Uterus (tissue), 4 donors: ENCODE measurements at places on chromosomes 12 and 14. TPM values are rescaled to one million over a fixed set of nuclear protein-coding genes. Genes with fewer than 3 reads are reported as not detected.

GRCh38 chr12:10369557-10370415 lies 20.1 kb downstream of the KLRK1 start:
- no peaks in the 10 kb centered on the region for H3K27me3 ChIP-seq
- peak overlapping the region; percentile 94 for H3K27ac ChIP-seq
- H3K4me1 ChIP-seq: peaks cover 8% of the 10 kb centered on the region
- H3K36me3 ChIP-seq: no peaks in the 10 kb centered on the region

DNA sequence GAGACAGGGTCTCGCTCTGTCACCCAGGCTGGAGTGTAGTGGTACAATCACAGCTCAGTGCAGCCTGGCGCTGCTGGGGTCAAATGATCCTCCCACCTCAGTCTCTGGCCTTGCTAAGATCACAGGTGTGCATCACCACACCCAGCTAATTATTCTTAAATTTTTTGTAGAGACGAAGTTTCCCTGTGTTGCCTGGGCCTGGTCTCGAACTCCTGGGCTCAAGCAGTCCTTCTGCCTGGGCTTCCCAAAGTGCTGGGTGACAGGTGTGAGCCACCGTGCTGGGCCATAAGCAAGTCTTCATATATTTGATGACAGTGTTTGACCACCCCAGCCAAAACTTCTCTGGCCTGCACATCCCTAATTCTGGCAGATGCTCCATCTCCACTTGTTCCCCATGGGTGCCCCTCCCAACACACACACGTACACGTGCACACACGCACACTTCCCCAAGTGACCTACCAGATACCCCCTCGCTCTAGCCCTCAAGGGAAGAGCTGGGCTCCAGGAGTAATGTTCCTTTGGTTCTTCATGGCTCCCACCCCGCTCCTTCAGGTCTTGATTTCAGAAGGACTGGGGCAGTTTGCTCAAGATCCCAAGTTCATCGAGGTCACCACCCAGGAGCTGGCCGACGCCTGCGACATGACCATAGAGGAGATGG lies 104.3 kb upstream of the FKBP4 start:
- H3K27me3 ChIP-seq: no peaks in the 10 kb centered on the region
- no peaks in the 10 kb centered on the region for H3K4me1 ChIP-seq
- no peak for DNase-seq
- H3K4me3 ChIP-seq: no peak overlapping the region
- H3K27ac ChIP-seq: no peak overlapping the region
- no peaks in the 10 kb centered on the region for H3K36me3 ChIP-seq

- no peak within 1 kb of the TSS for H3K27ac ChIP-seq
- H3K36me3 ChIP-seq: no peaks in the 10 kb centered on the region
- no peaks in the 10 kb centered on the region for H3K4me1 ChIP-seq
- peaks cover 39% of the 10 kb centered on the region for H3K27me3 ChIP-seq
- H3K4me3 ChIP-seq: peak within 1 kb of the TSS; percentile 11
- no peak for DNase-seq
Measured at GRCh38 chr14:36582011-36582873, at the start of gene NKX2-8. Gene NKX2-8, minus strand, starts transcription at chr14:36582614. Its CDS starts 225 bp downstream, at chr14:36582389.

GRCh38 chr14:92513966-92514843 lies 624 bp downstream of the RIN3 start:
- H3K27me3 ChIP-seq: no peaks in the 10 kb centered on the region
- no peaks in the 10 kb centered on the region for H3K4me1 ChIP-seq
- H3K27ac ChIP-seq: peak overlapping the region; percentile 85
- peak overlapping the region; percentile 51 for H3K4me3 ChIP-seq
- DNase-seq: peak; percentile 31

The MARS1 gene
- 29.1 TPM for total RNA-seq

The KIF26A gene
- total RNA-seq: 5.9 TPM

The SLC10A1 gene
- not detected for total RNA-seq

GRCh38 chr12:25993901-25994651 lies 35.6 kb downstream of the RASSF8 start:
- no peak for DNase-seq
- H3K4me1 ChIP-seq: no peaks in the 10 kb centered on the region
- peak overlapping the region; percentile 66 for H3K27ac ChIP-seq
- no peaks in the 10 kb centered on the region for H3K27me3 ChIP-seq
- H3K4me3 ChIP-seq: no peak overlapping the region

GRCh38 chr12:126874427-126875026 lies 1392.4 kb upstream of the TMEM132C start:
- no peak overlapping the region for H3K27ac ChIP-seq
- no peaks in the 10 kb centered on the region for H3K4me1 ChIP-seq
- no peaks in the 10 kb centered on the region for H3K27me3 ChIP-seq
- H3K4me3 ChIP-seq: no peak overlapping the region
- peak; percentile 13 for DNase-seq

DNA sequence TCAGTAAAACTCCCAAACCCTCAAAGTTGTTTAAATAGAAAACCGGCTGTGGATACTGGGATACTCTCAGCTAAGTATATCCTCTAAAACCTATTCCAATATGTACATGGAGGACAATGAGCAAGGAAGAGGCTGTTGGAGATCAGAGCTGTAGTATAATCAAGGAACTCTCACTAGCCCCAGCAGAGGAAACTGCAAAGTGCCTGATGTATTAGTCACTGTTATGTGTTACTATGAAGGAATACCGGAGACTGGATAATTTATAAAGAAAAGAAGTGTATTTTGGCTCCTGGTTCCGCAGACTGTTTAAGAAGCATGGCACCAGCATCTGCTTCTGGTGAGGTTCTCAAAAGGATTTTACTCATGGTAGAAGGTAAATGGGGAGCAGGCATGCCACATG lies 65.6 kb upstream of the RPL10L start:
- no peaks in the 10 kb centered on the region for H3K4me1 ChIP-seq
- no peak overlapping the region for H3K27ac ChIP-seq
- H3K27me3 ChIP-seq: no peaks in the 10 kb centered on the region
- no peaks in the 10 kb centered on the region for H3K36me3 ChIP-seq

The JPH4 gene
- 7.4 TPM for total RNA-seq

The LTB4R2 gene
- total RNA-seq: 5.6 TPM

The NOXRED1 gene
- total RNA-seq: 0.41 TPM

DNA sequence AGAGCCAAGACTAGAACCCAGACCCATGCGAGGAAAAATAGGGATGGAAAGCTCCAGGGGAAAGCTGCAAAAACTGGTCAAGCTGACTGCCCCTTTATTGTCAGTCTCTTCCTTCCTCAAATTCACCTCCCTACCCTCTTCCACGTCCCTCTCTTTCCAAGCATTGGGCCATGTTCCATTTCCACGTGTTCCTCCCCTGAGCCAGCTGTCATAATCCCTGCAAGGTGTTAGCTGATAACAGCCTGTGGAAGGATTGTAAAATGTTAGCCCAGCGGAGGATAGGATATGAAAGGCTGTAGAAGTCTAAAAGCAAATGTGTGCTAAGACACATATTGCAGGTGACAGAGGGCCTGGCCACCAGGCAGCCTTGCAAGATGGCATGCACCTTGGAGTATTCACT lies 88.0 kb upstream of the MAX start:
- no peaks in the 10 kb centered on the region for H3K27me3 ChIP-seq
- no peaks in the 10 kb centered on the region for H3K4me1 ChIP-seq
- no peak overlapping the region for H3K27ac ChIP-seq
- H3K36me3 ChIP-seq: no peaks in the 10 kb centered on the region

The ZDHHC22 gene
- total RNA-seq: not detected

The TAS2R7 gene
- total RNA-seq: not detected

The AGAP2 gene
- 1.3 TPM for total RNA-seq

DNA sequence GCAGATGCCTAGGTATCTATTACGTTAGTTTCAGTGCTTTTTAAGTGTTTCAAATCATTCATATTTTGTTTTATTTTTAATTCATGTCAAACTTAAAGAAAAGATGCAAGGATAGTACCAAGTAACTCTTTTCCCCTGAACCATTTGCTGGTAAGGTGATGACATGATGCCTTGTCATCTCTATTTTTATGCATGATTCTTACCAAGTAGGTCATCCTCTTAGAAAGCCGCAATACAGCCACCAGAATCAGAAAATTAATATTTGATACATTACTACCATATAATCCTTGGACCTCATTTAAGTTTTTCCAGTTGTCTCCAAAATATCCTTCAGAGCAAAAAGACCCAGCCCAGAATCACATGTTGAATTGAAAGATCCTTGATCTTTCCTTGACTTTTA lies 22.3 kb downstream of the ATP5MC2 start:
- no peak overlapping the region for H3K4me3 ChIP-seq
- no peak for DNase-seq
- no peak overlapping the region for H3K27ac ChIP-seq
- H3K36me3 ChIP-seq: no peaks in the 10 kb centered on the region

The IKZF4 gene
- total RNA-seq: 19.4 TPM
